ENCODE measurements at places on chromosomes 5 and 9.

DNA sequence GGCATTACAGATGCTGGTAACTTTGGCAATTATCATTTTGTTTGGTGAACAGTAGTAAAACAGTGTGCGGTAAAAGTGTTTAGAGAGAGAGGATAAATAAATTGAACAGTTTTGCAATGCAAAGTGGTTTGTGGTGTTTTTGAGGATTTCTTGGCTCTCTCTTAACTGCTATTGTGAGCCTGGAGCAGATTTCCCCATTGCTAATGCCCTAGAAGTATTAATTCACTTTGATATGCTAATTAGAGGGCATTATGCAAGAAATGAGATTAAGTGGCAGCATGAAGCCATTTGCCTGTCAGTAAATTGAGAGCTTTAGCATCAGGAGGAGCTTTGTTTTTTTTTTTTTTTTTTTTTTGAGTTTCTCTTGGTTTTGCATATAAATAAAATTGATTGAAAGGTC is 8.2 kb downstream of the PBX3 start:
- no peak for DNase-seq

GRCh38 chr5:141121985-141122384 is 367 bp downstream of the PCDHB4 start:
- DNase-seq: no peak

- DNase-seq: no peak
Measured at GRCh38 chr9:103681435-103681834, 412.7 kb upstream of the SMC2 start.

DNA sequence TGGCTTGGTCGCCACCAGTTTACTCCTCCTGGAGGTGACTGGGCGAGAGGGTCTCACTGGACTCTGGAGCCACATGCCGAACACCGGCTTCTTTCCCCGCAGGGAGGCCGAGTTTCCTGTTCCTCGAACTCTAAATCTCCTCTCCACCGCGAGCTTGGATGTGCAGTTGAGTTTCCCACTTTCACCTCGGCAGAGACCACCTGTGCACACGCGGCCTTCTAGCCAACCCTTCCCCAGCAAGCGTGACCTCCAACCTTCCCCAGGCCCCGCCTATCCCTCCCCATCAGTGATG is 380.1 kb downstream of the IRX2 start:
- peak; percentile 10 for DNase-seq

DNA sequence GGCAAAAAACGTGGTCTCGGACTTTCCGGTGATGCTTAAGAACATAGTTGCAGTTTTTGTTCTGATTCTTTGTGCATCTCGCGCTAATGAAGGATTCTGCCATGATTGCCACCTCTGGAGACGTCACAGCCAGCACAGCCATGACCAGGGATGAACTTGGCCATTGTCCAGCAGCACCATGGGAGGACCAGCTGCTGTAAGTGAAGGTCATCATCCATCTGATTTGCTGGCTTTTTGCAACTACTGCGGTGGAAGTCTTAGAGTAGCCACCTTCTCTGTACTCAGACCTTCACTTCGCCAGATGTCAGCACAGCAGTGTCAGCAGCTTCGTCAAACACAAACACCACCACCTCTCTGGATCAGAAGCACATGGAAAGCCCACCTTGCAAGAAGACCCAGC is 45.7 kb downstream of the NSUN2 start:
- DNase-seq: no peak

- DNase-seq: no peak
Measured at GRCh38 chr5:169094586-169095409, 206.1 kb downstream of the SLIT3 start.

GRCh38 chr5:16064135-16064893 is 115.3 kb downstream of the MARCHF11 start:
- no peak for DNase-seq

DNA sequence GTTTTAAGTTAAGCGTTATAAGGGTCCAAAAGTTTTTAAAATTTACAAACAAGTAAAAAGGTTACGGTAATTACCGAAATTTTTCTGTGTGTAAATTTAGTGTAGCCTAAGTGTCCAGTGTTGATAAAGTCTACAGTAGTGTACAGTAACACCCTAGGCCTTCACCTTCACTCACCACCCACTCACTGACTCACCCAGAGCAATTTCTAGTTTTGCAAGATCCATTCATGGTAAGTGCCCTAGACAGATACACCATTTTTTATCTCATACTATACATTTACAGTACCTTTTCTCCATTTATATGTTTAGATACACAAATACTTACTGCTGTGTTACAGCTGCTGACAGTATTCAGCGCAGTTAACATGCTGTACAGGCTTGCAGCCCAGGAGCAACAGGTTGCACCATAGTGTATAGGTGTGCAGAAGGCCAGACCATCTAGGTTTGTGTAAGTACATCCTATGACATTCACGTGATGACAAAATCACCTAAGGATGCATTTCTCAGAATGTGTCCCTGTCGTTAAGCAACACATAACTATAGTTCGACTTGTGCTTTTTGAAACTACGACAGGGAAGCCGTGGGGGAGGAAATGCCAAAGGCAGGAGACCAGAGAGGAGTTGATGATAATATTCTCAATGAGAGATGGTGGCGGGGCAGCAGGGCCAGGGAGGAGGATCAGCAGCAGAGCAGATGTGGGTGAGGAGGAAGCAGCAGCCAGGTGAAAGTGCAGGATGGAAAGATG is 48.6 kb downstream of the PSMB7 start:
- DNase-seq: no peak

DNA sequence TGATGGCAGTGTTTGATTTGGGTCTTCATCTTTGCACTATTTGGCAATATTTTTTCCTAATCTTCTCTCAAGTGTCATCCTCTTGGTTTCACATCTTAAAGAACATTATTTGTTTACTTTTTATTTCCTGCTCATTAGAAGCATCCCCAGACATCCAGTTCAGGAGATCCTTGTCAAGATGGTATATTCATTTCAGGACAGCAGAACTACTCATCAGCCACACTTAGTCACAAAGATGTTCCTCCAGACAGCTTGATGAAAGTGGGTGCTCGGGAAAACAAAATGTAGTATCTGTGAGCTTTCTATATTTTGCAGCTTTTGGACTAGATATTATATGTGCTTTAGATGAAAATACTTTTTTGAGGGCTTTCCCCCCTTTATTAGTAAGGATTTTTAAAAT is 72.1 kb upstream of the SREK1 start:
- DNase-seq: no peak

GRCh38 chr9:14822666-14823065 is 87.6 kb downstream of the FREM1 start:
- no peak for DNase-seq

DNA sequence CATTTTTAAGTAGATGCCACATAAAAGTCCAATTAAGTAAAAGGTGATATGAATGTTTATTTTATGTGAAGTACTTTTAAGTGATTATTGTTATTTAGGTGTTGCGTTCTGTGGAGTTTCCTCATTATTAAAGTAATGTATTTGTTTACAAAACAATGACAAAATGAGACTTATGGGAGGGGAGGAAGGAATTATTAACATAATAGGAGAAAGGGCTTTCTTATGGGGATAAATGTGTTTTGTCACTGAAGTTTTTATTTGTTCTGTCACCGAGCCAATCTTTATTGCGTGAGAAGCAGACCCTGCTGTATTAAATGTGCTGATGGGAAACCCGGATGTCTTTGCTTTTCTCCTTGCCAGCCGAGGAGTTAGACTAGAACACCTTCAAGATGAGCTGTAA is 44.5 kb downstream of the TRIO start:
- DNase-seq: no peak

- DNase-seq: no peak
Measured at GRCh38 chr5:31583129-31583528, 51.0 kb downstream of the C5orf22 start.

DNA sequence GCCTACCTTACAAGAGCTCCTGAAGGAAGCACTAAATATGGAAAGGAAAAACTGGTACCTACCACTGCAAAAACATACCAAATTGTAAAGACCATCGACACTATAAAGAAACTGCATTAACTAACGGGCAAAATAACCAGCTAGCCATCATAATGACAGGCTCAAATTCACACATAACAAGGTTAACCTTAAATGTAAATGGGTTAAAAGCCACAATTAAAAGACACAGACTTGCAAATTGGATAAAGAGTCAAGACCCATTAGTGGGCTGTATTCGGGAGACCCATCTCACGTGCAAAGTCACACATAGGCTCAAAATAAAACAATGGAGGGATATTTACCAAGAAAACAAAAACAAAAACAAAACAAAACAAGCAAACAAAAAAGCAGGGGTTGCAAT is 49.4 kb downstream of the POU5F2 start:
- DNase-seq: no peak

DNA sequence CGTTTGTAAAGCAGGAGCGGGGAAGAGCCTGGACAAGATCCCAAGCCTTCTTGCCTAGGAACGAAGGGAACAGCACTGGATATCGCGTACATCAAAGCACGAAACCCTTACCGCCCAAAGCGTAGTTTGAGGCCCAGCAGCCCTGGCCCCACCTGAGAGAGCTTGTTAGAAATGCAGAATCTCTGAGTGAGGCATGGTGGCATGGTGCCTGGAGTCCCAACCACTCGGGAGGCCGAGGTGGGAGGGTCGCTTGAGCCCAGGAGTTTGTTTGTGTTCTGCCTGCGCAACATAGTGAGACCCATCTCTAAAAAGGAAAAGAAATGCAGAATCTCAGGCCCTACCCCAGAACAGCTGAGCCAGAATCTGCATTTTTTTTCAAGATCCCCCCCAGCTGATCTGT is 90.6 kb downstream of the AMBP start:
- no peak for DNase-seq

- DNase-seq: no peak
Measured at GRCh38 chr9:80649001-80649420, 1040.3 kb downstream of the TLE1 start.

DNA sequence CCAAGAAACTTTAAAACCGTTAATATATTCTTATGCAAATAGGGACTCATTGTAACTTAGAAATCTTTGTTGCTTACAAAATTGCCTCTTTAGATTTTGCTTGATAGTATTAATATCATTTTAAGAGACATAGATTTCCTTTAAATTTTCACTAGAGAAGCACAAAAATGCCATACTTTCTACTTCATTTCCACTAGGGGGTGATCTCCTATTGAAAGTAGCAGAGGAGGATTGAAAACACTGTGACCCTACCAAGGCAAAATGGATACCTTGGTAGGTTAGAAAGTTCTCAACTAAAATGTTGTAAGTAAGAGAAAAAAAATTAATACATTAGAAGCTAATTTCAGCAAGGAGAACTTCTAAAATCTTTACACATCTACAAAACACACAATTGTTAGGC is 204.9 kb downstream of the CHSY3 start:
- DNase-seq: no peak

GRCh38 chr9:95171596-95171995 is 145.9 kb downstream of the FANCC start:
- DNase-seq: no peak
